Diencephalon (tissue), 1 donor: ENCODE measurements at places on chromosomes 11 and 22. TPM values are rescaled to one million over a fixed set of nuclear protein-coding genes. Genes with fewer than 3 reads are reported as not detected.

ACR gene
- total RNA-seq, result not detected

ZNF143 gene
- total RNA-seq, result 29.3 TPM

MPPED2 gene
- 84.9 TPM for total RNA-seq

LSP1 gene
- 1.2 TPM for total RNA-seq

FOSL1 gene
- total RNA-seq, result not detected

ARHGAP20 gene
- total RNA-seq, result 27.2 TPM

SIAE gene
- 22.6 TPM for total RNA-seq

PLET1 gene
- total RNA-seq, result not detected

HOATZ gene
- total RNA-seq, result 7.2 TPM

CLDN5 gene
- total RNA-seq, result 91.8 TPM

CFAP300 gene
- 6.7 TPM for total RNA-seq

OR8D4 gene
- 0.23 TPM for total RNA-seq

MYO7A gene
- 3.5 TPM for total RNA-seq

CDK2AP2 gene
- total RNA-seq, result 9.5 TPM

ABCG4 gene
- 9.0 TPM for total RNA-seq

KCNJ5 gene
- total RNA-seq, result 4.4 TPM

FBLN1 gene
- total RNA-seq, result 27.0 TPM

MS4A6A gene
- total RNA-seq, result 2.5 TPM

SMPD1 gene
- 15.0 TPM for total RNA-seq

SCGB1C1 gene
- total RNA-seq, result not detected

APOBEC3H gene
- not detected for total RNA-seq

NOX4 gene
- total RNA-seq, result 9.7 TPM

SGSM1 gene
- 17.3 TPM for total RNA-seq

DENND5A gene
- total RNA-seq, result 198 TPM

RBFOX2 gene
- total RNA-seq, result 413 TPM

MRGPRX3 gene
- total RNA-seq, result not detected

BIK gene
- total RNA-seq, result 0.46 TPM

KRTAP5-9 gene
- not detected for total RNA-seq

TRIM49D1 gene
- not detected for total RNA-seq

CSTPP1 gene
- 78.7 TPM for total RNA-seq

WBP2NL gene
- total RNA-seq, result 4.2 TPM

TNNI2 gene
- total RNA-seq, result not detected

CDC45 gene
- 1.8 TPM for total RNA-seq

GRK2 gene
- 53.3 TPM for total RNA-seq

OR10W1 gene
- total RNA-seq, result not detected

PHF5A gene
- 35.1 TPM for total RNA-seq

FREY1 gene
- 1.2 TPM for total RNA-seq

POLR2L gene
- total RNA-seq, result 45.2 TPM

FOLR3 gene
- total RNA-seq, result not detected

BBOX1 gene
- total RNA-seq, result 27.7 TPM

HEPN1 gene
- total RNA-seq, result not detected

MUC2 gene
- total RNA-seq, result not detected

CECR2 gene
- total RNA-seq, result 6.0 TPM
